Mesendoderm (in vitro differentiated cells): ENCODE measurements at places on chromosomes 1 and 21.

DNA sequence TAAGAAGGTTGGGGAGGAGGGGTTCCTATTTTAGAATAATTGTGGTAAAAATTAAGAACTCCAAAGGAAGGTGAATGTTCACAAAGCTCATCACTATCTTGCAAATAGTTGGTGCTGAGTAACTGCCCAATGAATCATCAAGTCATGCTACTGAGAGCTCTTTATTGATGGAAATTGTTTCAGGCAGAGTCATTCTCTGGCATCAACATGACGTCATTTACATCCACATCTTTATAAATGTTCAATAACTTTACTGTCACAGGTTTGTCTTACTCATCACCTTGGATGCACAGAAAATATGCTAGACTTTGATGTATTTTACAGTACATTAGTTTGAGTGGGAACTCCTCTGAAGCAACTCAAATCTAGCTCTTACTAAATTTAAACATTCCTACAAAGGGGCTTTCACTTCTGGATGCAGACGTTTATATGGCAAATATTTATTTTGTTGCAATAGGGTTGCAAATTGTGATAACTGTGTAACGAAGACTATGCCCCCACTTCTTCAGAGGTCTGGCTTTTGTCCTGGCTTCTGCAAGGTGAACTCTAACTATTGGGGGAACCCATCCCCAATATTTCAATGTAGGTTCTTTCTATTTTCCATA is 273.7 kb upstream of the AJAP1 start:
- no peak for DNase-seq

- DNase-seq: peak; percentile 74
These were observed 53.7 kb upstream of the ZNF326 start for GRCh38 chr1:89941110-89941766.

- DNase-seq: no peak
These were observed 220.4 kb downstream of the TPR start for GRCh38 chr1:186154651-186155050.

DNA sequence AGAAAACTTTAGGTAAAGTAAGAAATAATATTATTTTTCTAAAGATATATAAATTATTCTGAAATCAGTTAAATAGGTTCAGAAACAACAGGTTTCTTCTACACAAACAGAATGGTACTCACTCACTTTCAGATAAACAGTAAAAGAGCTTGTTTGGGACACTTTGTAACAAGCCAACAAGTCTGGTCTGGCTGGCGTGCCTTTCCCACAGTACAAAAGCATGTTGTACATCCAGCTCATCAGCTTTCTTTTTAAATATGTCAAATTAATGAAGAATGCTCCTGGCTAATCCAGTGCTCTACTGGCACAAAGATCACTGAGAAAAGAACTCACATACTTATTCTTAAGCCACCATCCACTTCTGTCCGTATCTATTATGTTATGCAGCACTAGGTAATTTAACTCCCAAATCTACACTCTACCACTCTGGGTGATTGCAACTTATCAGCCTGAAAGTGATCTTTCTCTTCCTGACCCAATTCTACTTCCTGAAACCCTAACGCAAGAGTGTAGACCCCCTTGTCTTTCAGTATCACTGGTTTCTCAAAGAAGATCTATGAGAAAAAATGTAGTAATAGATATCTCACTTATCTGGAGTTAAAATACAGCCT is 32.6 kb downstream of the TRIT1 start:
- DNase-seq: no peak

- DNase-seq: no peak
These were observed at the start of gene RGS8 for GRCh38 chr1:182684116-182684828. TSS of gene RGS8 (minus strand) at chr1:182684587. CDS start at chr1:182669649, 14,938 bp downstream.

GRCh38 chr1:222928212-222928611 is 113.4 kb downstream of the DISP1 start:
- DNase-seq: peak; percentile 97

GRCh38 chr1:185433667-185434066 is 116.6 kb upstream of the IVNS1ABP start:
- no peak for DNase-seq
